WTC11 (cell line): ENCODE measurements at places on chromosomes 5 and 9. TPM values are rescaled to one million over a fixed set of nuclear protein-coding genes. Genes with fewer than 3 reads are reported as not detected.

DNA sequence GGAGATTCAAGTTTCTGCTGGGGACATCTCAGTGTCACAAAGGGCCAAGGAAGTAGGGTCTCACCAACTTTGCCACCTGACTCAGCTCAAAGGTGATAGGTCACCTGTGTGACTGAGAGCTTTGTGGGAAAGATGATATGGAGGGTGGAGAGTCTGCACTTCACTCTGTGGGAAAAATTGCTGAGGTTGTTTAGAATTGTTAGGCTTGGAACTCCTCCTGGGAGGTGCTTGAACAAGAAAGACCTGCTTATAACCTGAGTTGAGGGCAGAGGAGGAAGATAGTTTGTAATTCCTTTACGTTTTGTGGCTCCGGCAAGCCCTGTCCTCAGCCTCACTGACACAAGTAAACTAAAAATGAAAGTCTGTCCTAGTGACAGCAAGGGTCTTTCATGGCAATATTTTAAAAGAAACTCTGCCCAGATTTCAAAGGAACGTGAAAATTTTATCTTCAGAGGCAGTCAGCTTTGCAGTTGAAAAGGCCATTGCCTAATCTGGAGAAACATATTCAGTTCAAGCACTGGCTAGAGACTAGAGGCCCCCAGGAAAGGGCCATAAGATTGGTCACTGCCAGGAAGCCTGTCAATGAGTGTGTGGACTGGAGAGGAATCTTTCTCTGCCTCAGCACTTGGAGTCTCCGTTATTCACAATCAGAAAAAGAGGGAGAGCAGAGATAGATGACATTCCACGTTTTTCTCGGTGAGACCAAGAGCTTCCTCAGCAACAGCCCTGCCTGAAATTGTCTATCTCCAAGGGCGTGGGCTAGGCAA lies 23.2 kb downstream of the PCDHAC2 start:
- no peaks in the 10 kb centered on the region for H3K36me3 ChIP-seq
- peak overlapping the region; percentile 75 for H3K27ac ChIP-seq
- H3K4me3 ChIP-seq, result no peak overlapping the region
- DNase-seq, result no peak
- H3K4me1 ChIP-seq, result peaks cover 64% of the 10 kb centered on the region

- DNase-seq, result no peak
- H3K36me3 ChIP-seq, result peaks cover 27% of the 10 kb centered on the region
- no peaks in the 10 kb centered on the region for H3K27me3 ChIP-seq
- no peak overlapping the region for H3K4me3 ChIP-seq
- H3K27ac ChIP-seq, result no peak overlapping the region
These were observed 25.4 kb downstream of the HRH2 start for GRCh38 chr5:175683231-175683630.

GRCh38 chr5:159833088-159833487 lies 83.2 kb upstream of the ADRA1B start:
- no peak overlapping the region for H3K4me3 ChIP-seq
- no peak for DNase-seq
- H3K4me1 ChIP-seq, result no peaks in the 10 kb centered on the region
- H3K27ac ChIP-seq, result no peak overlapping the region
- no peaks in the 10 kb centered on the region for H3K36me3 ChIP-seq

DNA sequence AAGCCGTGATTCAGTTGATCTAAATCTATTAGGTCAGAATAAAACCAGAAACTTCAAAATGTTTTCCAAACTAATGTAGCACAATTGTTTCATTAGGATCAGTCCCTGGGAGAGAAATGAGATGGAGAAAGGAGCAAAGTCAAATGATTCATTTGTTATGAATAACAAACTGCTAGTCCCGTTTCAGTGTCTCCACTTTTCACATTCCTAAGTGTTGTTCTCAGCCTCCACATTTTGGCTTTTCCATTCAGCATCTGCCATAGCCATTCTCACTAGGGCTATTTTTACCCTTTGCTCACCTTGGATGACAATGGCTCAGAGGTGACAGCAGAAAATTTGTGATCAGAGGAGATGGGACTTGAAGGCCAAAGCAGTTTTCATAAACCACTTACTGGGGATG lies 314.1 kb upstream of the KIF2A start:
- no peak overlapping the region for H3K27ac ChIP-seq
- no peaks in the 10 kb centered on the region for H3K4me1 ChIP-seq
- H3K4me3 ChIP-seq, result no peak overlapping the region
- peaks cover 3% of the 10 kb centered on the region; the same call in 1 of the 2 replicates for H3K36me3 ChIP-seq

The VPS13A gene
- total RNA-seq, result 25.5 to 31.5 TPM (median 28.0 TPM) in 3 replicates

The ITGA2 gene
- total RNA-seq, result 5.3 to 5.5 TPM (median 5.5 TPM) in 3 replicates

The SPARC gene
- 357 to 418 TPM (median 358 TPM) in 3 replicates for total RNA-seq

DNA sequence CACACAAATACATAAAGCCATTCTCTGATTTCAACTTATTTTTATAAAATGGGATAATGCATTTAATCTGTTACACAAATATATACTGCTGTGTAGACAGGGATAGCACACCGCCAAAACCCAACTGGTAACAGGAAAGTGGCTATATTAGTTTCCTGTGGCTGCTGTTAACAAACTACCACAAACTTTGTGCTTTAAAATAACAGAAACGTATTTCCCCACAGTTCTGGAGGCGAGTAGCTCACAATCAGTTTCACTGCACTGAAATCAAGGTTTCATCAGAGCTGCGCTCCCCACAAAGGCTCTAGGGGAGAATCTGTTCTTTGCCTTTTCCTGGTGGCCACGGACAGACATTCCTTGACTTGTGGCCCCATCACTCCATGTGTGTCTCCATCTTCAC lies 94.0 kb downstream of the MLLT3 start:
- H3K27me3 ChIP-seq, result no peaks in the 10 kb centered on the region
- no peak for DNase-seq
- H3K27ac ChIP-seq, result no peak overlapping the region; the same call in 1 of the 2 replicates
- H3K4me3 ChIP-seq, result no peak overlapping the region

DNA sequence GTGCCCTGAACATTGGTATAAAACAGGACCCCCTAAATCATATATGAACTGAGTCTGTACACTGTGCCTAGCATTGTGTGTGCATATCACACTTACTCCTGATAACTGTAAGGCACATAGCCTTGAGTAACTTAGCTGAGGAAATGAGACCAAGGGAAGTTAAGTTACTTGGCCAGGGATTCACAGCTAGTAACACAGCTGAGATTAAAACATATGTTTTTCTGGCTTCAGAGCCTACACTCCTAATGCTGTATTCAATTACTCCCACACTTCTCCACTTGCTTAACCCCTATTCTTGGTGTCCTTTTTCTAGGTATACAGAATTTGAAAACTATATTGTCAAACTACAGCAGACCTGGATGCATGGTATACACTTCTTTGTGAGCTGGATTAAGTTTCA lies 12.8 kb downstream of the GHR start:
- no peaks in the 10 kb centered on the region for H3K4me1 ChIP-seq
- no peaks in the 10 kb centered on the region for H3K36me3 ChIP-seq
- no peak for DNase-seq
- H3K4me3 ChIP-seq, result no peak overlapping the region
- H3K27me3 ChIP-seq, result no peaks in the 10 kb centered on the region

The EPB41L4B gene
- 20.0 to 21.8 TPM (median 21.7 TPM) in 3 replicates for total RNA-seq

The PTGDS gene
- total RNA-seq, result 2.2 to 4.0 TPM (median 2.9 TPM) in 3 replicates

The SLC25A48 gene
- 0.76 to 1.1 TPM (median 1.1 TPM) in 3 replicates for total RNA-seq

- peak overlapping the region; percentile 40 for H3K4me3 ChIP-seq
- peak overlapping the region; percentile 87 for H3K27ac ChIP-seq
- H3K36me3 ChIP-seq, result no peaks in the 10 kb centered on the region
- no peaks in the 10 kb centered on the region for H3K27me3 ChIP-seq
These were observed 217.6 kb downstream of the NFIB start for GRCh38 chr9:14096258-14096922.

DNA sequence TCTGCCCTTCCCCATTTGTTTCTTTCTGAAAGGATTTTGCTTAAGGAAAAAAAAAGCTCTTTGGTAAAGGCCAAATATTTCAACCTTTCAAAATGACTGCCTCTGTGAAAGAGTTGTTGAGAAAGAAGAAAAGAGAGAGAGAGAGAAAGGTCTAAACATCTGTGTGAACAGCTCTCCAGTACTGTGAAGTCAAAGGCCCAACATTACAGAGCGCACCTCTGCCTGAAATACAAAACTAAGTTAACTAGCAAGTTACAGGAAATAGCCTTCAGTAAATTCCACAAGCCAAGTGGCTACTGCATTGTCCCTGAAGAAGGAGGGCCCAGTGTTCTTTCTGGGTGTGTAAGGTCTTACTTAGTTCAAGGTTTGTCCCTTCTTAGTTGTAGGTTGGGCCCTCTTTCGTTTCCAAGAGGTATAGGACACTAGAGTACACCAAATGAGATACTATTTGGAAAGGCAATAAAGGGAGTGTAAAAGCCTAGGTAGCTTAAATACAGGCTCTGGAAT lies 104.4 kb downstream of the THBS4 start:
- H3K4me3 ChIP-seq, result no peak overlapping the region
- H3K4me1 ChIP-seq, result peaks cover 92% of the 10 kb centered on the region
- no peak for DNase-seq
- H3K27ac ChIP-seq, result peak overlapping the region; percentile 100

The HNRNPK gene
- 634 to 723 TPM (median 640 TPM) in 3 replicates for total RNA-seq

The NR2F1-AS1 gene
- 0.76 to 1.7 TPM (median 1.5 TPM) in 3 replicates for total RNA-seq

The IGIP gene
- total RNA-seq, result 1.2 to 1.7 TPM (median 1.5 TPM) in 3 replicates

- H3K27me3 ChIP-seq, result no peaks in the 10 kb centered on the region
- no peak overlapping the region for H3K4me3 ChIP-seq
- no peak for DNase-seq
These were observed 40.1 kb downstream of the FREM1 start for GRCh38 chr9:14870090-14870489.

GRCh38 chr5:124203303-124203702 lies 543.1 kb downstream of the ZNF608 start:
- DNase-seq, result no peak
- H3K27me3 ChIP-seq, result peaks cover 7% of the 10 kb centered on the region; the same call in 1 of the 2 replicates

The ARRDC3 gene
- 10.3 to 25.1 TPM (median 21.8 TPM) in 3 replicates for total RNA-seq

- H3K27ac ChIP-seq, result no peak overlapping the region
- H3K36me3 ChIP-seq, result no peaks in the 10 kb centered on the region
- no peak for DNase-seq
- H3K27me3 ChIP-seq, result no peaks in the 10 kb centered on the region
- no peak overlapping the region for H3K4me3 ChIP-seq
- peaks cover 4% of the 10 kb centered on the region; the same call in 1 of the 2 replicates for H3K4me1 ChIP-seq
These were observed 21.8 kb downstream of the FYB1 start for GRCh38 chr5:39197556-39197955.

DNA sequence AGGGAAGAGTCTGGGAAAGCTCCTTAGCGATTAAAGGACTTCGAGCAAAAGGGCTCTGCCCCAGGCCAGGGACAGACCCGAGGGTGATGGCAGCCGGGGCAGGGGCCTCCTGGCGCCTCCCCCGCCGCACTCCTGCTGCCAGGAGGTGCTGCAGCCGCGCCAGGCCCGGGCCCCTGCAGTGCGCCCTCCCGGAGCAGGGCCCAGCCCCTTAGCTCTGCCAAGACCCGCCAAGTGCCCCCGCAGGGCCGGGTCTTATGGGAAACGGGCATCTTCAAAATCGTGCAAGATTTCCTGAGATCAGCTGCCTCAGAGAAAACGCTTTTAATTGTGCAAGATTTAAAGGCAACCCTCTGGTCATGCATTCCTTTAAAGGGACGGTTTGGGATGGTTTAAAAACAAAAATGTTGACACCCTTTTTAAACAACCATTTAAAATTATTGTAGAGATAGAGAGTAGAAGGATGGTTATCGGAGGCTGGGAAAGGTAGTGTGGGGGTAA lies 52.4 kb downstream of the CDC14B start:
- H3K27me3 ChIP-seq, result no peaks in the 10 kb centered on the region
- H3K36me3 ChIP-seq, result peaks cover 8% of the 10 kb centered on the region

DNA sequence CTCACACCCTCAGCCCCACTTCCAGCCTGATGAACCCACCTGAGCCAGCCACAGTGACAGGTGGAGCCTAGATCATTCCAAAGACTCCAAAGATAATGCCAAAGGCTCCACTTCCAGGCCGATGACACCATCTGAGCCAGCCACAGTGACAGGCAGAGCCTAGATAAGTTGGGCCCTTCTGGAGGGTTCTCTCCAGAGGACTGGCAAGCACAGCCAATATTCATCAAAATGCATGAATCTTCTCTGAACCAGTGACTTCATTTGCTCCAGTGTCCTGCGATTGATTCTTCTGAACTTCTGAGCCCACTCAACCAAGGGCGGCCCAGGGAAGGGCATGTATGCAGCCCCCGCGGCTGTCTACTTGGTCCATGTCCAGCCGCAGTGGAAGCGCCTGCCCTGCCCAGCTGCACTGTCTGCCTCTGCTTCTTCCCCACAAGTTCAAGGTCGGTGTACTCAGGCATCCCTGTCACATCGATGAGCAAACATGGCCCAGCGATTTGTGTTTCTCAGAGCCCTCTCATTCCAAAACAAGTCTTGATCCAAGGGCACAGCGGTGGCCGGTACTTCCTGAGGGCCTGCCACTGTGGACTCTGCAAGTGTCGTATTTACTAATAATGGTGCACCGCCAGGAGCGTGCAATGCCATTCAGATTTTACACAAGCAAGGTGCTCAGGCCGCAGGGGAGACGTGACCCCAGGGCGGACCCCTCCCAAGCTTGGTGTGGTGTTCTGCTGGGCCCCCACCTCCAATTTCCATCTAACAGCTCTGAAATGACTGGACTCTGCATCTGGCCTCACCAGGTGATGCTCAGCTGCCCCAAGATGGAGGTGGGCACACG lies 107.0 kb downstream of the VAV2 start:
- H3K27ac ChIP-seq, result peak overlapping the region; percentile 74
- H3K36me3 ChIP-seq, result no peaks in the 10 kb centered on the region
- no peaks in the 10 kb centered on the region for H3K27me3 ChIP-seq
- DNase-seq, result no peak

The VCAN gene
- 275 to 286 TPM (median 276 TPM) in 3 replicates for total RNA-seq

The SLC25A2 gene
- 0.24 TPM in 1 of 3 replicates, not detected in the others for total RNA-seq

The PCA3 gene
- not detected in 3 replicates for total RNA-seq

The ACOT12 gene
- 0.16 TPM in 1 of 3 replicates, not detected in the others for total RNA-seq

DNA sequence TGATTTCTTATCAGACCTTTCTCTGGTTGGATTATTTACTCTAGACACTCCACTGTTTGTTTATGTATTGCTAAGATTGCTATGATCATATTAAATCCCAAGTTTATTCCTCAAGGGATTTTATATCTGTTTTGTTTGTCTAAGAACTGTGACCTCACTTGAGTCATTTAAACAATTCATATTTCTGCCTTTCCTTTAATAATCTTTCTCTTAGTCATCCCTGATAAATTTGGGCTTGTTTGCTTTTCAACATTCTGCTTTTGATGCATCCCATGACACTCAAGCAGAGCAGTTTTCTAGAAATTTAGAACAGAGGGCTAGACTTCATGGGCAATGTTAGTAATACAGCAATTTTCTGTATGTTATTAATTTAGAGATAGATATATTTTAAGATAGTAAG lies 231.6 kb upstream of the TNC start:
- H3K4me1 ChIP-seq, result no peaks in the 10 kb centered on the region
- H3K36me3 ChIP-seq, result peaks cover 14% of the 10 kb centered on the region
- H3K4me3 ChIP-seq, result no peak overlapping the region
- H3K27me3 ChIP-seq, result no peaks in the 10 kb centered on the region
- DNase-seq, result no peak
- no peak overlapping the region for H3K27ac ChIP-seq

The GFPT2 gene
- 124 to 138 TPM (median 136 TPM) in 3 replicates for total RNA-seq

GRCh38 chr9:90801241-90801972 lies at the start of gene SYK:
Gene SYK, plus strand, starts transcription at chr9:90801819. Its CDS starts 42,080 bp downstream, at chr9:90843899.
- peak within 1 kb of the TSS; percentile 89 for H3K4me3 ChIP-seq
- peaks cover 45% of the 10 kb centered on the region for H3K27me3 ChIP-seq
- peak; percentile 67 for DNase-seq
- no peak within 1 kb of the TSS for H3K27ac ChIP-seq
- H3K36me3 ChIP-seq, result no peaks in the 10 kb centered on the region

The SPINK5 gene
- total RNA-seq, result 5.9 to 10.5 TPM (median 8.4 TPM) in 3 replicates

GRCh38 chr9:101350285-101350684 lies 34.5 kb downstream of the BAAT start:
- H3K27me3 ChIP-seq, result no peaks in the 10 kb centered on the region
- no peaks in the 10 kb centered on the region for H3K36me3 ChIP-seq
- H3K4me3 ChIP-seq, result no peak overlapping the region
- H3K27ac ChIP-seq, result no peak overlapping the region

The TOMM5 gene
- 112 to 126 TPM (median 124 TPM) in 3 replicates for total RNA-seq
